Ureter (tissue), 1 donor: ENCODE measurements at places on chromosomes 4 and X.

DNA sequence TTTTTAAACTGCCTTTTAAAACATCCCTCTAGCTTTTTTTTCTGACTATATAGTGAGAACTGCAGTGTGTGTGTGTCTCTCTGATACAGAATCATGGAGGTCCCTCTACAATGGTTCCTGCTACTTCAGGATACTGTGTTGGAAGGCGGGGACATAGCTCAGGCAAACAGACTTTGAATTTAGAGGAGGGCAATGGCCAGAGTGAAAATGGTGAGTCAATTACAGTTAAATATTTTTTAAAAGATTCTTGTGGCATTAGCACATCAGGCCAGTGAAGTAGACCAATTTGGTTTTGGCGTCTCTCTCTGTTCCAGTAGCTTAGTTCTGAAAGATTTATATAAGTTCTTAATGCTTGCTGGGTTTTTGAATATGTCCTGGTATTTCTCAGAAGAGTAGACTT is 47.1 kb downstream of the ALG13 start:
- no peak for DNase-seq

GRCh38 chr4:163280703-163281519 is 51.5 kb downstream of the NPY1R start:
- no peak for DNase-seq

GRCh38 chrX:153578200-153578835 is 20.6 kb downstream of the CCNQ start:
- DNase-seq, result no peak

DNA sequence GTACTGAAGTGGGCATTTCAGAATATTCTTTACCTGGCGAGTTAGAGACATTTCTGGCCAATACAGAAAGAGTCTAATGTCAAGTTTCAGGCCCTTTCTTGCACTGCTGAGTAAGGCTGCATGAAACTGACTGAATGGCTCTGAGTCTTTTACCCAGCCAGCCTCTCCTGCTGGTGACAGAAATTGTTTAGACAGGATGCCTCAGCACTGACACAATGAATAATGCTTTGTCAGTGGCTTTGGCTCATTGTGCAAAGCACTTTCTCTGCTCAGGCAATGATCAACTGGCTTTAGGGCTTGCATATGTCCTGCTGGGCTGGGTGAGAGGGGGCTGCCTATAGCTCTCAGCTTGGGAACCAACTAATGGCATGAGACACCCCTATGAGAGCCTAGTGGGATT is 45.5 kb downstream of the CLNK start:
- DNase-seq, result no peak

GRCh38 chr4:26878794-26879391 is 18.3 kb downstream of the STIM2 start:
- DNase-seq, result no peak

- no peak for DNase-seq
Measured at GRCh38 chrX:48516285-48516684, 5.3 kb upstream of the EBP start.
